ENCODE measurements at places on chromosomes 12 and 14.

DNA sequence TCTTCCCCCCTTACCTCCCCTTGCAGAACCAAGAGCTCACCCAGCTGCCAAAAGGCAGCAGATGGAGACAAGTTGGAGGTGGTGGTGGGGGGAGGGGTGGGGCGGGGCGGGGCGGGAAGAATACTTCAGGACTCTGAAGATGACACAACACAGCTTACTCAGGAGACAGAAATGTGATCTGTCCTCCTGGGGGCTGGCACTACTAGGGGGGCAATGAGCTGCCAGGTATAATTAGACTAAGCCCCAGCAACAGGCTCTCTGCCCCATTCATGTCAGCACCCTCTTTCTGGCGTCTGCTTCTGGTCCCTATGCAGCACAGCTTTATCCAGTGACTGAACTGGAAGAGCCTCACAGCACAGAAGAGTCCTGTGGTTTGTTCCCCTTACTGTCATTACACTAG is 407.0 kb downstream of the MED13L start:
- DNase-seq = no peak

DNA sequence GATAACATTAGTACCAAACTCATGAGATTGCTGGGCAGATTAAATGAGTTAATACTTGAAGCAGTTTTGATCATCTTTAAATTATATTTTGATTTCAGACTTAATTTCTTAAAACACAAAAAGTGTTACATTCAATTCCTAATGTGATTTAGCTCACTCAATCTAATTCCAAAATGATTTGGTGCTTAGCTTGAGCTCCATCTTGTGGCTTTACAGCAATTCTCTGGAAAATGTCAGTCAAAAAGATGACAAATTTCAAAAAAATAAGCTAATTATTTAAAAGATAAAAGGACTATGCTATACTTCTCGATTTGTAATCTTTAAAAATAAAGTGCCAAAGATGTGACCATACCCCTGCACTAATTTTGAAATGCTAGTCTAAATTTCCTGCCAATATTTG is 10.1 kb downstream of the LLPH start:
- DNase-seq = no peak

DNA sequence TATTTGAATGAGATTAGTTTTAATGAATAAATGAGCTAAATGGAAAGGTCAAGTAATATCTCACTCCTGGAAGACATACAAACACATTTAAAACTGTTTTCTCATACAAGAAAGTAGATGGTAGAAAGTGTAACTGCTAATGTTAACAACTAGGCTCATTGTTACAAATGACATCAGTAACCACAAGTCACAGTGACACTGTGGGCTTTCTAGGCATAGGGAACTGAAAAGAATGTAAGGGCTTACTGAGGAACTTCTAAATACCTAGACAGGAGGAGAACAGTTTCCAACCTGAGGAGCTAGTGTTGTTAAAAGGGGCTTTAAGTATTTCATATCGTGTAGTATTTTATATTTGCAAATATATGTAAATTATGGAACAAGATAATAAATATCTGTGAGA is 17.5 kb upstream of the ERGIC2 start:
- DNase-seq = no peak

DNA sequence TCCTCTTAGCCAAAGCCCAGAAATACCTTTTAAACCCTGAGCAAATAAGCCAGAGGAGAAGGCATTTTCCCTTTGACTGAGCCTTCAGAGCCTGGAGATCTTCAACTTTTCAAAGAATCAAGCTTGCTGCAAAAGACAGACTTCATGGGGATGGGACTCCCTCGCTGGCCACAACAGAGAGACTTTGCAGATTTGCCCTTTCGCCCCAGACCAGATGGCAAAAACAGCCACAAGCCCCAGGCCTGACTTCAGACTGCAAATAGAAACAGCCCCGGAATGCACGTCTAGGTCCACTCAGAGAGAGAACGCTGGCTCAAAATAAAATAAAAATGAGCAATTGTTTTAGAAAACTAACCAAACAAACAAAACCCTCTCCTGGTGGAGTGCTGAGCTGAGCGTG is 114.6 kb upstream of the MED13L start:
- DNase-seq = peak; percentile 21

DNA sequence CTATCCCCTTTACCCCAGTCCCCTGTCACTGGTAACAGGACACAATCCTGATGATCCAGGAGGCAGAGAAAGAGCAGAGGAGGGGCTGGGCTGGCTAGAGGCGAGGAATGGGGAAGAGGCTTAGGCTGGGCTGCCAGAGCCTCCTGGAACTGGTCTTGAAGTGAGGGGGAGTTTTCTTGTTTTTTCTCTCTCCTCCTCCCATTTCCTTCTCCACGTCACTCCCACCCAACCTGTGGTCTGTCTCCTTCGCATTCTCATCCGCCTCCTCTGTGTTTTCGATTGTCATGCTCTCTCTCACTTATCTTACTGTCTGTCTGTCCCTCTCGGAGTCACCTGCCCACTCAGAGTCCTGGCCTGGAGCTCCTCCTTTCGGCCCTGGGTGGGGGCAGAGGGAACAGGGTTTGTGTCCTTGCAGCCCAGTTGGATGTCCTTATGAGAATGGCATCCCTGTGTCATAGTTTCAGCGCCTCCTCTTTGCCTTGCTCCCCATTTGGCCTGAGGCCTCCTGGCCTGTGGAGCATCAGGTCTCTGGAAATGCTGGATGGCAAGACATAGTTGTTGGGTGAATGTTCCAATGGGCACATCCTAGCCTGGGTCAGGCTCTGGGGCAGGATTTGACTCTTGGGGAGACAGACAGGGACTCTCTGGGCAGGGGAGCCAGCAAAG is 3.4 kb upstream of the KRT80 start:
- DNase-seq = peak; percentile 61

- no peak for DNase-seq
Observed at GRCh38 chr14:62722406-62722805, 322.9 kb downstream of the KCNH5 start.

DNA sequence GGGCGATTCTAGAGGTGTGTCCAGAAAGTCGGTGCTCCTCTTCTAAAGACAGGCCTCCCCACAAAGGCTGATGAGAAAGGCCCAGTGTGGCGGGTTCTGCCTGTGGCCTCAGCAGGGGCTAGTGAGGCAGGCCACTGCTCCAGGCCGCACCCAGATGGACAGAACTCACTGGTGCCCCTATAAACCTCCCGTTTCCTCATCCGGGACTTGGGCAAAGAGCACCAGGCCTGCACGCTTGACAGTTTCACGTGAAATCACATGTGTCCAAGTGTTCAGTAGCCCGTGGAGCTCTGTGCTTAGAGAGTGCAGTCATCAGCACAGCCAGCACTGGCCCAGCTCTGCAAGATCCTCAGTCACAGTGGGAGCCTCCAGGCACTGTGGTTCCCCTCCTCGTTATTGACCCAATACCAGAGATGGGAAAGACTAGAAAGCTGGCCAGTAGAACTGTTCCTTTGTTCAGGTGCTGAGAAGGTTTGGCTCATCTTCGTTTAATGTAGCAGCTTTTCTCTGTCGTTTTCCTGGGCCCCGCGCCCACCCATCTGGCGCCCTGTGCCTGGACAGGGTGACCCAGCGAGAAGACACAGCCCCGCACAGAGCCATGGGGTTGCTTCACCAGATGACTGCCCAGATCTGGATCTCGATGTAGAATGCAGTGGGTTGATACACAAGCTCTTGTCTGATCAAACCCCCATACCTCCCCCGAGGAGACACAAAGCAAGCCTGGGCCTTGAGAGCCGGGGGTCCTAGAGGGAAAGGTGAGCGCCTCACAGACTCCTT is 26.3 kb downstream of the IL31 start:
- DNase-seq = no peak

GRCh38 chr14:97407701-97408407 is 610.7 kb downstream of the VRK1 start:
- DNase-seq = no peak

- no peak for DNase-seq
Observed at GRCh38 chr12:25585021-25585523, 32.0 kb upstream of the LMNTD1 start.

DNA sequence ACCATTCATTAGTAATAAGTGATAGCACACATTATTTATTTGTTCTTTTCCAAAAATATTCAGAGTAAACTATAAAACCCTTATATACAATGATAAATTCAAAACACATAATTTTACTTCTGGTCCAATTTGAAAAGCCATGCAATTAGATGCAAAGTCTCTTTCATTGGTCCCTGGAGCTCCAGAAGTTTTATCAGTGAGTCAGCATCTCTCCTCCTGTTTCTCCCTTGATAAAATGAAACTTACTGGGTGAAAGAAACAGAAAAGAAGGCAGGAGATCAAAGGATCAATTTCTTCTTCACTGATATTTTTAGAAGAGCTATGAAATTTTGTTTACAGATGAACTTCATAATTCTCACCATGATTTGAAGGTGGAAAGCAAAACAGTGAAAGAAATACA is 47.5 kb downstream of the IFNG start:
- DNase-seq = no peak

DNA sequence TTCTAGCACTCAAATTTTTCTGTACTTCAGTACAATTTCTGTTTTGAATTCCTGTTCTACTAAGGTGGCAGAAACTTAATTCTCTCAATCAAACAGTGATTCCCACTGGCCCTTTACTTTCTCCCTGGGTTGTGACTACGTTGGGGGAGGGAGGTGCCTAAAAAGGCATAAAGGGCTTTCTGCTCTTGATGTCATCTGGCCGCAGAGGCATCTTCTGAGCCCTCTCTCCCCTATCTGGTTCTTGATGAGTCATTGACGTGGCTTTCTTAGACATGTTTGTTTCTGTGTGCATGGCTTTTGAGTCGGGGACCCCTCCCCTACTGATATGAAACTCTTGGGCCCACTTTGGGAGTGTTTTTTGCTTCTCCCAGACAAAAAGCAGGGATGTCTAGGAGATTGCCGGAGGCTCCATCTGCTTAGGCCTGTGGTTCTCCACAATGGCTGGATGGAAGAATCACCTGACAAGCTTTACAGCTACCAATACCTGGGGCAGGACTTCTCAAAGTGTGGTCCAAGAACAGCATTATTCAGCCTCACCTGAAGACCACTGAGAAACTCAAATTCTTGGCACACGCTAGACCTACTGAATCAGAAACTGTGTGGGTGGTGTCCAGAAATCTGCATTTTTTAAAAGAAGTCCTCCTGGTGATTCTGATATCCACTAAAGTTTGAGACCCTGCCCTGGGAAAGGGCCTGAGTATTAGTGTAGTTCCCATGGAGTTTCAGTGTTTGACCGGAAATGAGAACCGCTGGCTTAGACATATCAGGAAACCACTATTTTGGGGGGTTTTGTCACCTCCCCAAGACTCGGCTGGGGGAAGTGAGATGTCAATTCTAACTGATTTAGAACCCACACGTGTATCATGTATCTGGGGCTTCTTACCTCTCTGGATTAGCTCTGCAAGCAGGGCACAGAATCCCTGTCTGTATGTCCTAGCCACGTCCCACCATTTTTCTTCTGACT is 395.7 kb upstream of the PDE3A start:
- no peak for DNase-seq

DNA sequence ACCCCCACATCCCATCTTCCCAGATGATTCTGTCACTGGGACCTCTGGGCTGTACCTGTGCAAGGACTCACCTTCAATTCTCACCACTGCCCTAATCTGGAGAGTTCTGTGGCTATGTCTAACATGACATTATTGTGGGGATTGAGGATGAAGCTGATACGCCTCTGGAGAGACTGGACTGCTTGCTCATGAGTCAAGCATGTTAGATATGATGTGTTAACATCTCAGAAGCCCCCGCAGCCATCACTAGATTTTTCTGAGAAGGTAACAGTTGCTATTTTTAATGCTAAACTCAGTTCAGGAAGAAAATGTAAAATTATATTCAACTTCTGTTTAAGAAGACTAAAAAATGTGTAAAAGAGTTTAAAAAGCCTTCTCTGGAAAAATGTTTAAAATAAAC is 25.7 kb downstream of the JKAMP start:
- DNase-seq = no peak

DNA sequence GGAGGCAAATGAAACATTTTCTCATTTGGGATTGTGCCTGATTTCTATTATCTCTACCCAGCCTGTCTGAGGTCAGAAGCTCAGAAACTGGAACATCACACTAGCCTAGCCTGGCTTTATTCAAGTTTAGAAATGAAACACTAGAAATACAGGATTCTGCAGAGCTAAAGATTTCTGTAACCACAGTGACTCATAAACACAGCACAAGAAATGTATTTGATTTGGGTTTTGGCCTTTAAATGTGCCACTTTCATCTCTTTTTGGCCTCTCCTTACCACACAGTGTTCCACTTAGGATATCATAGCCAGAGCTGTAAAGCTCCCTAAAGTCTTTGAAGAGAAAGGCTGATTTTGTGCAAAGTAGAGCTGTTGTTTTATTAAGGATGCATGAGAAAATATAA is 307.5 kb downstream of the EMP1 start:
- DNase-seq = no peak

DNA sequence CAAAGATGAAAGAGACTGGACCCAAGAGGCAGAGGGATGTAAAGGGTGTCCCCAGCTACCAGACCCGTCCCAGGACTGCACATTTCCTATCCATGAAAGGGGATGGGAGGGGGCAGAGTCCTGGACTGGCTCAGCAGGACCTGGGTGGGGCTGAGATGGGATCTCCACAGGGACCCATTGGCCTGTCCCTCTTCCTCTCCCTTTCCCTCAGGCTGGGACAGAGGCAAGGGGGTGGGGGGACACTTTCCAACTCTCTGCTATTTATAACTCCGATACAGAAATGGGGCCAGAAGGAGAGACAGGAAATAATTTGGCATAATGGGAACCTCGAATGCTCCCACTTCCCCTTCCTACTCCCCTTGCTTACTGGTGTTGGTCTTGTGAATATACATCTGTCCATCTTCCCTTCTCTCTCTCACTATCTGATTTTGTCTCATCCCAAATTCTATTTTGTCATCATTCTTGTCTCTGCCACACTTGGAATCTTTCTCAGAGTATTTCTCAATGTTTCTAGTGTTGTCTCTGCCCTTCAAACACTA is 1.1 kb upstream of the ITGA7 start:
- no peak for DNase-seq

- DNase-seq = peak; percentile 98
Observed at GRCh38 chr12:124680863-124681778, 113.7 kb upstream of the NCOR2 start.

DNA sequence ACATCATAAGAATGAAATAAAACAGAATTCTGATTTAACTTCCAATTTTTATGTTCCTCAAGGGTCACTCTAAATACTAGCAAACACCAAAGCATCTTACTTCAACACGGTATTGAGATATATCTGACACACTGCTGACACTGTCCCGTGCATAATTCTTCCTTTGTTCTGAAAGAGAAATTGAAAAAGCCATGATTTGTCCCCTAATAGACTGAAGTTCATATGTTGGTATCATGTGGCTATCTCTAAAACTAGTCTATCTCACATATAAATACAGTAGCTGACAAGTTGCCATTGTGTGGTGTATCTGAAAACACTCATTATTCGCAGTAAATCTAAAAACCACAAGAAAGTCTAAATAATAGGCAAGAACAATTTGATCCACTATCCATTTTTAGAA is 118.4 kb downstream of the EPS8 start:
- no peak for DNase-seq

All from hepatic stellate cell (primary cell).